Right atrium auricular region (tissue), 2 donors: ENCODE measurements at places on chromosomes 4 and X. TPM values are rescaled to one million over a fixed set of nuclear protein-coding genes. Genes with fewer than 3 reads are reported as not detected.

DNA sequence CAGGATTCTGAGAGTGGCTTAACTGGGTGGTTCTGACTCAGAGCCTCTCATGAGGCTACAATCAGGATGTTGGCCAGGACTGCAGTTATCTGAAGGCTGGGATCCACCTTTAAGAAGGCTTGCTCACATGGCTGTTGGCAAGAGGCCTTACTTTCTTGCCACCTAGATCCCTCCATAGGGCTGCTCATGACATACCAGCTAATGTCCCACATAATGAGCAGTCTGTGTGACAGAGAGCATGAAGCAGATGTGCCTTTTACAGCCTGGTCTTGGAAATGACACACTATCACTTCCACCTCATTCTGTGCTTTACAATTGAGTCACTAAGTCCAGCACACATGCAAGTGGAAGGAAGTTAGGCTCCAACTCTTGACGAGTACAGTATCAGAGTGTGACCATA, 4.3 kb upstream of the RBM3 start:
- DNase-seq, result no peak

DNA sequence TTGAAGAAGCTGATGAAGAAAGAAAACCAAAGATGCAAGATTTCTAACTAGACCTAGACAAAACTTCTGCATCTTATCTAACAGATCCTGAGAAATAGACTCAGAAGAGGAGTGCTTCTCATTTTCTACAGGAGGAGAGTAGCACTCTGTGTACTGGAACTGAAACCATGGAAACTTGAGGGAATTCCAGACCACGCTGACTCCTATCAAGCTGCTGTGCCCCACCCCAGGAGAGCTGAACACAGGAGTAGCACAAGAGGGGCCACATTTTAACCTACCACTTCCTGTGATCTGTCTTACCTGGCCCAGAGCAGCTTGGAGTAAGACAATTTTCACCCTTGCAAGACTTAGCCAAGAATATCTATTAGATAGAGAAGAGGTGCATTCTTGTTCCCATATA, 248.9 kb downstream of the SCFD2 start:
- DNase-seq, result no peak

GRCh38 chr4:38788317-38788716, 5.5 kb upstream of the TLR10 start:
- DNase-seq, result no peak

Gene TMPRSS11E
- total RNA-seq, result not detected

Gene VCX
- not detected for total RNA-seq

Gene SPARCL1
- 501 TPM for total RNA-seq
